Dermis blood vessel endothelial cell (primary cell): ENCODE measurements at places on chromosomes 1 and 21. TPM values are rescaled to one million over a fixed set of nuclear protein-coding genes. Genes with fewer than 3 reads are reported as not detected.

DNA sequence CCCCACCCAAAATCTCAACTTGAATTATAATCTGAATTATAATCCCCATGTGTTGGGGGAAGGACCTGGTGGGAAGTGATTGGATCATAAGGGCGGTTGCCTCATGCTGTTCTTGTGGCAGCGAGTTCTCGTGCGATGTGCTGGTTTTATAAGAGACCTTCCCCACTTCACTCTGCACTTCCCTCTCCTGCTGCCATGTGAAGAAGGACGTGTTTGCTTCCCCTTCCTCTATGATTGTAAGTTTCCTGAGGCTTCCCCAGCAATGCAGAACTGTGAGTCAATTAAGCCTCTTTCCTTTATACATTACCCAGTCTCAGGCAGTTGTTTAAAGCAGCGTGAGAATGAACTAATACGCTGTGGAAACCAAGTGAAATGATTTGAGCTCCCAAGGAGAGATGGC is 48.0 kb upstream of the SOD1 start:
- DNase-seq: no peak

OR2AK2 gene
- not detected in 2 replicates for total RNA-seq

LRRC3 gene
- 1.9 and 2.1 TPM in 2 replicates for total RNA-seq

- DNase-seq: no peak
Observed at GRCh38 chr1:156470473-156470872, 30.1 kb downstream of the MEF2D start.

RGS16 gene
- total RNA-seq: 1.2 and 2.0 TPM in 2 replicates

- DNase-seq: no peak
Observed at GRCh38 chr1:113282008-113282892, 108.1 kb upstream of the MAGI3 start.

DNA sequence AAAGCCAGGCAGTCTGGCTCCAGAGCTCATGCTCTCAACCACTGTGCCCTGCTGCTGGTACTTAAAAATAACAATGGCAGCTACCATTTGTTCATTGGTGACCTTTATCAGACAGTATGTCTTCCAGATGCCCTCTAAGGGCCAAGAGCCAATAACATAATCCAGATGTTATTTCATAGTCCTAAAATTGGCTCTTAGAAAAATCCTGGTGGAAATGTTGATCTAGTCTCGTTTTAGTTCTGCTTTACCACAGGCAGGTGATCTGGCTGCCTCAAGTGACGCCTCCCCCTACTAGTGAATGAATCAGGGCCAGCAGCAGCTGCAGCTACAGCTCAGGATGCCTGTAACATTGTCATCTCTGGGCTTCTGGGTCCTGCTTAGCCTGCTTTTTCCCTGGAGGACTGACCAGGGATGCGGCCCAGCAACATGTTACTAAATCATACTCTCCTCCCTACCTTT is 12.6 kb upstream of the HMGN2 start:
- DNase-seq: no peak

- DNase-seq: peak; percentile 77
Observed at GRCh38 chr1:59699227-59699847, 115.4 kb upstream of the HOOK1 start.

DNA sequence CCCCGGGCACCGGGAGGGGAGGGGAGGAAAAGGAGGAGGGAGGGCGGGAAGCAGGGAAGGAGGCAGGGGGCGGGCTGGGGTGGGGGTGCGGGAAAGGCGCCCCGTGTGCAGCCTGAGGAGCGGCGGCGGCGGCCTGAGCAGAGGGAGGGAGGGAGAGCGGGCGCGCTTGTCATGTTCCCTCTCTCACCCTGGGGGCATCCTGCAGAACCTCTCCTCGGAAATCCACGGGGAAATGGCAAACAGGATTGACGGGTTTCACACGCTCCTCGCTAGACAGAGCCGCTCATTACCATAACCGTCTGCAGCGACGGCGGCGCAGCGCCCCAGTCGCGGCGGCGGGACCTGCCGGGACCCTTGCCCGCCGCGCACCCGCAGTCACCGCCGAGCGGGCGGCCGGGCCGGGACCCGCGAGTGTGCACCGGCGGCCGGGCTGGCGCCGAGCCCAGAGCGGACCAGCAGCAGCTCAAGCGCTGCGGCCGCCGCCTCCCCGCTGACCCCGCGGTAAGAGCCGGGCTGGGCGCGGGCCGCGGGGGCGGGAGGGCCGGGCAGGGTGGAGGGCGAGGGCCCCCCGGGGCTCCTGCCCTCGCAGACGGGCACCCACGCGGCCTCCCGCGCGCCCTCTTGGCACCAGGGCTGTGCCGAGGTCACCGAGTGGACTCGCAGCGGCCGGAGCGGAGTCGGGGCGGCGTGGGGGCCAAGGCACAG is at the start of gene SERTAD4:
Gene SERTAD4 (plus strand): TSS at position 286 of the 705 bp plus-strand sequence. CDS start 5,165 bp downstream, outside the sequence.
- DNase-seq: peak; percentile 45

TMEM200B gene
- 0.28 and 0.34 TPM in 2 replicates for total RNA-seq

- DNase-seq: no peak
Observed at GRCh38 chr1:162886705-162887104, 25.7 kb upstream of the CCDC190 start.

DNA sequence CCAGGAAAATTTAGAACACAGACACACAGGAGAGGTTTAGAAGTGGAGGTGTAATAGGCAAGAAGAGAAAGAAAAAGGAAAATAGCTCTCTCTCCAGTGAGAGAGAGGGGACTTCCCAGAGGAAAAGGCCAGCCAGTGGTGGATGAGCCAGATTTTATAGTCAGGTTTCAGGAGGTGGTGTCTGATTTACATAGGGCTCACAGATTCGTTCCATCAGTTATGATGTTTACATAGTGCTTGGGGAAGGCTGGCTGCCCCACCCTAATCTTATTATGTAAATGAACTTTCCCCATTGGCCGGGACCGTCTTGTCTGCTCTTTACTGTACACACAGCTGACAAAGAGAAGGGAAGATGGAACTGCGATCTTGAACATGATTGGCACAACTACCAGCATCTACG is 797.3 kb downstream of the PLA2G4A start:
- no peak for DNase-seq

HJV gene
- not detected in 2 replicates for total RNA-seq

- DNase-seq: no peak
Observed at GRCh38 chr1:14265495-14265894, 333.0 kb upstream of the KAZN start.

GRCh38 chr1:20787029-20787839 is at the start of gene HP1BP3:
Gene HP1BP3 (minus strand): TSS chr1:20787307. CDS start chr1:20780440, 6,867 bp downstream.
- DNase-seq: peak; percentile 78

DNA sequence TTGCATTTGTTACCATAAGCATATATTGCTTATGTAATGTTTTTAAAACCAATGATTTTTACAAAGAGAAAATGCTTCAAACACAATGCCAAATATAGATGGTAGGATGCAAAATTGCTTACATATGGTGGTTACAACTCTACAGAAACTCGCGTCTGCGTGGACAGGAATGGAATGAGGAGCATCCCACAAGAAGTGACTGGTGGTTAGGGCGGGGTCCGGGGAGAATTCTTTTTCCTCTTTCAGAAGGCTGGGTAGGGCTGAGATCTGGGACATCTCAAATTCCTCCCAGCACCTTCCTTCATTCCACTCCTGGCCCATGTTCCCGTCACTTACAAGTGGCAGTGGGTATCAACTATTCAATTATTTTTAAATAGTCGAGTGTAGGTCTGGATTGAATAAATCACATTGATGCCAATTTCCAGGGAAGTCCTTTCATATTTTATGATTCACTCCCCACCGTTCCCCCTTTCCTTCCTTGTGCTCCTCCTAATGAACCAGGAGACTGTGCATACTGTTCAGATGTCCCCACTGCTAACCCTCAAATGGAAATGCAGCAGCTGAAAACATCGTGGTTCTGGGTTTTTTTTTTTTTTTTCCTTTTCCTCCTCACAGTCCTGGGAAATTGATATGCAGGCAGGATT is 174.5 kb upstream of the POU3F1 start:
- DNase-seq: no peak

- DNase-seq: no peak
Observed at GRCh38 chr21:29939924-29940275, at the start of gene GRIK1. Gene GRIK1 (minus strand): TSS chr21:29939996.

GRCh38 chr1:109192433-109192832 is 21.3 kb upstream of the SARS1 start:
- peak; percentile 77 for DNase-seq

- DNase-seq: no peak
Observed at GRCh38 chr1:53614231-53615021, 124.5 kb downstream of the GLIS1 start.

RAD54L gene
- 2.0 and 11.2 TPM in 2 replicates for total RNA-seq

KLHDC8A gene
- not detected in 2 replicates for total RNA-seq

VHLL gene
- not detected in 2 replicates for total RNA-seq

DNA sequence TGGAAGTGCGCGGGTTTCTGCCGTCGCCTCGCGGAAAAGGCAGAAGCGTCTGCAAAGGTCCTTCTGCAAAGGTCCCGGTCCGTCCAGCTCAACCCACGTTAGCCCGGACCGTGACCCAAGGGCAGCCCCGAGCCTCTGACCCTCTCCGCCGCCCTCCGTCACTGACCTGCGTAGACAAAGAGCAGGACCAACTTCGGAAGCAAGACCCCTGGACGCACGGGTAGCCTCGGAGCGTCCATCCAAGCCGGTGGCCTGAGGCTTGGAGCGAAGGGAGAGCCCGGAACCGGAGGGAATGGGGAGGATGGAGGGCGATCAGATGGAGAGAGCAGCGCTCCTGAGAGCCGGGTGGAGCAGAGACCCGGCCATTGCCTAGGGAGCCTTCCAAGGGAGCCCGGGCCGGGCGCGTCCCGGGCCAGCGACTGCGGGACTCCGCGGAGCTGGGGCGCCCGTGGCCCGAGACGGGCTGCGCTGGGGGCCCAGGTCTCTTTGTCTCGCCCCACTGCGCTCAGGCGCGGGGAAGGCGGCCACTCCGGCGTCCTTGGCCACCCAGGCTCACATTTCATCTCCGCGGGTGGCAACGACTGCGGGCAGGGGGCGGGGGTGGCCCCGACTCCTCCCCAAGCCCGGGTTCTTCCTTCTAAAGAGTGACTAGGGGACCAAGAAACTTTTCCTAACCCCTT is at the start of gene CYYR1:
Gene CYYR1 (minus strand): TSS at position 585 of the 680 bp plus-strand sequence. CDS start 346 bp downstream, at position 239.
- peak; percentile 58 for DNase-seq

ADAM30 gene
- not detected in 2 replicates for total RNA-seq

DNA sequence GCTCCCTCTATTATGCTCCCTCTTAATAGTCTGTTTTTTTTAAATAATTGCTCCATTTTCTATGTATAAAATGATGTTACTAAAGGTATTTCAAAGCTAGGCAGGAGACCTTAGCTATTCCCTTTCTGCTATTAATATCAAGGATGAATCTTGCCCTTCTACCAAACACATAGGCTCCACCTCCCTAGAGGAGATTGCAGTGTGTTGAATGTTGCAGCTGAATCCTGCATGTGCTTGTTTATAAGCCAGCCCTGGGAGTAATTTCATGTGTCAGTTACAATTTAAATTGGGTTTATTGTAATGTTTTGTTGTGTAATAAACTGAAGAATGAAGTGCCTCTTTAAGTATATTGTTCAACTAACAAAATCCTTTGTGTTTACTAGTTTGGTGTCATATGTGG is 66.0 kb downstream of the TMEM200B start:
- no peak for DNase-seq

DNA sequence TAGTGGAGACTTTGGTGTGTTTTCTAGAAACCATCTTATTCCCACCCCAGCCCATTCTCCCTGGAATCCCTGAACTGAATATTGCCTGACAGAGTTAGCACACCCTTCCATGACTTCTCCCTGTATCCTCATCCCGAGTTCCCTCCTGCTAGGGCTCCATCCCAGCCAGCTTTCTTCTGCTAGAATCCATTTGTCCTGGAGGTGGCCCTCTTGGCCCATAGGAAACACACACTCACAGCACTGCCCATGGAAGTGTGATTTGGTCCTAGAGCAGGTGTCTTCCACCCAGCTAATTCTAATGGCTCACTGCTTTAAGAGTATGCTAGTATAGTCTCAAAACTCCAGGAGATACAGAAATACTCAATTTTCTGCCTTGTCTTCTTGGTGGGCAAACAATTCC is 4.1 kb downstream of the KRTAP15-1 start:
- DNase-seq: no peak

- no peak for DNase-seq
Observed at GRCh38 chr1:110089561-110090275, 19.2 kb upstream of the ALX3 start.

GRCh38 chr1:217336724-217337123 is 294.2 kb downstream of the GPATCH2 start:
- DNase-seq: no peak

DLGAP3 gene
- under 0.01 TPM in 1 of 2 replicates, not detected in the other for total RNA-seq

GRCh38 chr1:8239306-8240023 is 78.4 kb upstream of the SLC45A1 start:
- no peak for DNase-seq

DNA sequence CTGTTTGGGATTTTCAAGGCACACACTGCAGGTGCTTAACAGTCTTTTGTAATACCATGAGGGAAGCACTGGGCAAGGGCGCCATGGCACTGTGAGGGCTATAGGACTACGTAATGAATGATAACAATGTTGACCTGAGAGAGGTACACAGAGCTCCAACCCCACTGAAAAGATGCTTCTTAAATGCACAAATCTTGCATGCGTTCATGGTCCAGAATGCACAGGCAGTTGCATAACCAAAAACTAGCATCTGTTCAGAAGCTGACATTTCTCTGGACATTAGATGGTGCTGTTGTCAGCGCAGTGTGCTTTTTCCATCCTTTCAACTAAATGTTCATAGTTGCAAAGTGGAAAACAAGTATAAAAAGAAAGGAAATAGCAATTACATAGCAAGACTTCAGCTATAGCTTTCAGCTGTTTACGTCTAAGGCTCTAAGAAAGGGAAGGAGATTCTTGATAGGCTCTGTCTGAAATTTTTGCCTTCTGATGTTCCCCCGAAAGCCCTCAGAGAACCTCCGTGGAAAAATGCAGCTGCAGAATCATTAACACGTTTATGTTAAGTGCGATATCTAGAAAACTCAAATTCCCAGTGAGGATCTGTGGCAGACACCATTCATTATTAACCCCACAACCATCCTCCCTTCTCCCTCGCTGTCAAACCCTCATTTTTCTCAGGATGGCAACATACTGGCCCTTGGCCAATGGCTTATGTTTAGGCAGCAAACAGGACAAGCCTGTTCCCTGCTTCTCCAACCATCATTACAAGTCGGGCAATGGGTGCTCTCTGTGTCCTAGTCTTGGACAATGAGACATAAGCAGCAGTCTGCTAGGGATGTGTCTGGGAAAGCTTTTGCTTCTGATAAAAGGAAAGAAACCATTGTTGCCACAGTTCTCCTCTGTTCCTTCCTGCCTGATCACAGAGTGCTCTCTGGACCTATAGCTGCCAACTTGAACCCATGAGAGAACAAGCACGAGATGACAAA is 8.2 kb upstream of the TARBP1 start:
- DNase-seq: peak; percentile 78

GRCh38 chr21:44905016-44905727 is 15.5 kb downstream of the ITGB2 start:
- DNase-seq: no peak
